Activated CD8-positive, alpha-beta T cell treated with anti-CD3 and anti-CD28 coated beads, Interleukin-2, amount 10 ng/mL, durations not matched to agents 7 days and 5 days (primary cell): ENCODE measurements at places on chromosomes 13 and 19.

- no peak for DNase-seq
- H3K27ac ChIP-seq, result no peak overlapping the region
- H3K27me3 ChIP-seq, result no peaks in the 10 kb centered on the region
- no peak overlapping the region for H3K4me3 ChIP-seq
- no peaks in the 10 kb centered on the region for H3K4me1 ChIP-seq
- H3K36me3 ChIP-seq, result no peaks in the 10 kb centered on the region
Observed at GRCh38 chr13:110168999-110169933, 137.7 kb downstream of the COL4A1 start.

GRCh38 chr13:34034411-34034810, 216.5 kb downstream of the RFC3 start:
- H3K27ac ChIP-seq, result no peak overlapping the region
- no peaks in the 10 kb centered on the region for H3K4me1 ChIP-seq
- no peaks in the 10 kb centered on the region for H3K36me3 ChIP-seq
- no peaks in the 10 kb centered on the region for H3K27me3 ChIP-seq
- DNase-seq, result no peak

- no peaks in the 10 kb centered on the region for H3K27me3 ChIP-seq
- H3K36me3 ChIP-seq, result peaks cover 18% of the 10 kb centered on the region
- DNase-seq, result no peak
- peak overlapping the region; percentile 91 for H3K4me3 ChIP-seq
- peaks cover 25% of the 10 kb centered on the region for H3K4me1 ChIP-seq
Observed at GRCh38 chr13:110716247-110716515, 2.7 kb downstream of the ING1 start.

GRCh38 chr19:42409477-42409876, 17.7 kb downstream of the LIPE start:
- DNase-seq, result no peak
- peaks cover 29% of the 10 kb centered on the region for H3K36me3 ChIP-seq
- no peak overlapping the region for H3K4me3 ChIP-seq

- no peak overlapping the region for H3K4me3 ChIP-seq
- DNase-seq, result no peak
- no peak overlapping the region for H3K27ac ChIP-seq
Observed at GRCh38 chr13:35213911-35214310, 262.6 kb downstream of the MAB21L1 start.

GRCh38 chr13:73060251-73061160, 1.7 kb downstream of the KLF5 start:
- no peak for DNase-seq
- H3K27ac ChIP-seq, result no peak overlapping the region
- H3K27me3 ChIP-seq, result peaks cover 27% of the 10 kb centered on the region
- peak overlapping the region; percentile 82 for H3K4me3 ChIP-seq
- H3K36me3 ChIP-seq, result peaks cover 20% of the 10 kb centered on the region
- H3K4me1 ChIP-seq, result peaks cover 23% of the 10 kb centered on the region

GRCh38 chr19:28472843-28473242, 740.1 kb downstream of the UQCRFS1 start:
- no peak overlapping the region for H3K27ac ChIP-seq
- no peak overlapping the region for H3K4me3 ChIP-seq
- no peaks in the 10 kb centered on the region for H3K27me3 ChIP-seq
- peaks cover 12% of the 10 kb centered on the region for H3K4me1 ChIP-seq

- no peak overlapping the region for H3K4me3 ChIP-seq
- H3K36me3 ChIP-seq, result peaks cover 2% of the 10 kb centered on the region
- peaks cover 17% of the 10 kb centered on the region for H3K4me1 ChIP-seq
- H3K27ac ChIP-seq, result no peak overlapping the region
Observed at GRCh38 chr13:79468819-79469218, 12.1 kb upstream of the NDFIP2 start.

- H3K27me3 ChIP-seq, result no peaks in the 10 kb centered on the region
- no peak for DNase-seq
- H3K4me1 ChIP-seq, result no peaks in the 10 kb centered on the region
- no peak overlapping the region for H3K27ac ChIP-seq
- H3K36me3 ChIP-seq, result no peaks in the 10 kb centered on the region
Observed at GRCh38 chr13:37665420-37665819, 66.9 kb upstream of the POSTN start.

DNA sequence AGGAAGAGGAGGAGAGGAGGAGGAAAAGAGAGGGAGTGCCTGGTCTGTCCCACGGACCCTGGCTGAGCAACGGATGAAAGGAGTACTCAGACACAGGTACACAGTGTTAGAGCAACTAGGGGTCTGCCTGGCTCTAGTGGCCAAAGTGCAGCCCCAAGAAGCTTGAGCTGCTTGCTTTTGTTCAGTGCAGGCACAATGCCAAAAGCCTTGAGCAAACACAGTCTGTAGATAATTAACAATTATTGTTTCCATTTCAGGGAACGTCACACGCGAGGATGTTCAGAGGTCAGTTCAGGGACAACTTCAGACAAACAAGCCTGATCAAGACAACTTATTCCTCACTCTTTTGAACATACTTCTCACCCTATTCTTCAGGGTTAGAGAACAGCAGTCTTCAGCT, 32.2 kb upstream of the ZNF726 start:
- DNase-seq, result no peak
- H3K27ac ChIP-seq, result no peak overlapping the region
- H3K27me3 ChIP-seq, result no peaks in the 10 kb centered on the region
- H3K4me1 ChIP-seq, result no peaks in the 10 kb centered on the region
- H3K4me3 ChIP-seq, result no peak overlapping the region
- no peaks in the 10 kb centered on the region for H3K36me3 ChIP-seq

- no peaks in the 10 kb centered on the region for H3K4me1 ChIP-seq
- no peaks in the 10 kb centered on the region for H3K36me3 ChIP-seq
- no peak overlapping the region for H3K4me3 ChIP-seq
- H3K27ac ChIP-seq, result no peak overlapping the region
Observed at GRCh38 chr13:88142653-88143052, 471.5 kb downstream of the SLITRK5 start.

GRCh38 chr13:110746438-110746837, 32.9 kb downstream of the ING1 start:
- H3K4me1 ChIP-seq, result no peaks in the 10 kb centered on the region
- no peak overlapping the region for H3K4me3 ChIP-seq
- H3K36me3 ChIP-seq, result peaks cover 2% of the 10 kb centered on the region
- no peak overlapping the region for H3K27ac ChIP-seq

GRCh38 chr13:39329182-39329639, 273.8 kb downstream of the LHFPL6 start:
- no peaks in the 10 kb centered on the region for H3K4me1 ChIP-seq
- no peak overlapping the region for H3K4me3 ChIP-seq
- DNase-seq, result no peak
- H3K27ac ChIP-seq, result no peak overlapping the region

- DNase-seq, result no peak
- no peaks in the 10 kb centered on the region for H3K36me3 ChIP-seq
- no peak overlapping the region for H3K27ac ChIP-seq
- peaks cover 1% of the 10 kb centered on the region for H3K4me1 ChIP-seq
- no peaks in the 10 kb centered on the region for H3K27me3 ChIP-seq
- no peak overlapping the region for H3K4me3 ChIP-seq
Observed at GRCh38 chr19:48686088-48686487, 9.7 kb upstream of the FUT2 start.

DNA sequence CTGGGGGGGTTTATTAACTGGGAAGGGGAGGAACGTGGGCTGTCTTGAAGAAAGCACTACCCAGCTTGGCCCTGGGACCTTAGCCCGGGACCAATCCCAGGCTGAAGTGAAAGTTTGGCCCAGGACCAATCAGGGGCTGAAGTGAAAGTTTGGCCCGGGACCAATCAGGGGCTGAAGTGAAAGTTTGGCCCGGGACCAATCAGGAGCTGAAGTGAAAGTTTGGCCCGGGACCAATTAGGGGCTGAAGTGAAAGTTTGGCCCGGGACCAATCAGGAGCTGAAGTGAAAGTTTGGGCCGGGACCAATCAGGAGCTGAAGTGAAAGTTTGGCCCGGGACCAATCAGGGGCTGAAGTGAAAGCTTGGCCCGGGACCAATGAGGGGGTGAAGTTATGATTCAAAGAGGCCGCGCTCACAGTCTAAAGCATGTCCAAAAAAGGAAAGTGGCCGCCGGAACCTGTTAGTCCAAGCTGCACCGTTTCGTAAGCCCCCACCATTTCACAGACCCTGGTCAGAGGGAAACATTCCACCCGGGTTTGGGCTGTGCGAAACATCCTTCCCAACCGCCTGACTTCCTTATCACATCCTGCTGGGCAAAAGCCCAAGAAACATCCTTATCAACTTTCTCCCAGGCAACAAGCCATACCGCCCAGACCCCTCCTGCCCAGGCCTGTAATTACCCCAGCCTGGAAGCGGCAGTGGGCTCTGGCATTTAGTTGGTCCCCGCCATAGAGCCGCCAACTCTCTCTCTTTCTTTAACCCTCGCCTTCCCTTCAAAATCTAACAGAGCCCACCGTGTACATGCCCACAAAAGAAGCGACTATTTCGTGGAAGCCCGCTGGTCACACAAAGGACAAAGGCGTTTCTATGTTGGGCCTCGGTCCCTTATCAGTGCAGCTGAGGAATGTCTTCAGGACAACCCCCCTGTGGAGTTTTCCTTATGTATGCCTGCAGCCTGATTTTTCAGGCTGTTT, 1.1 kb downstream of the ZNF850 start:
- peaks cover 59% of the 10 kb centered on the region for H3K36me3 ChIP-seq
- DNase-seq, result peak; percentile 77
- H3K27ac ChIP-seq, result peak overlapping the region; percentile 96
